ENCODE measurements at places on chromosomes 7 and 10.

GRCh38 chr10:68153473-68154210 lies 44.4 kb downstream of the MYPN start:
- DNase-seq: no peak

DNA sequence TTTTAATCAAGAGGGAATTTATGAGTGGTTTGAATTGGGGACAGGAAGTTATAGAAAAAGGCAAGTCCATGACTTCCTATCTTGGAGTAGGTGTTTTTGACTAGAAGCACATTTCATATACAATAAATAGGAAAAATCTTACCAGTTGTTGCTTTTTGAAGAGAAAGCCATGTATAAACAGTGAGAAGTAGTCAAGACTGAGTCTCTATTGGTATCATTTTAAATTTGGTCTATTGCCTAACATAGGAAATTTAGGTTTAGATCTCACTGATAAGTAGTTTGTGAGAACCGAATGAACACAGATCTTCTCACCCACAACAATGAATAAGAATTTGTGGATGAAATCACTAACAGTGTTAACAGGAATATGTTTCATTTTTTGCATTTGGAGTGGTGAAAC lies 387.2 kb downstream of the BBS9 start:
- no peak for DNase-seq

DNA sequence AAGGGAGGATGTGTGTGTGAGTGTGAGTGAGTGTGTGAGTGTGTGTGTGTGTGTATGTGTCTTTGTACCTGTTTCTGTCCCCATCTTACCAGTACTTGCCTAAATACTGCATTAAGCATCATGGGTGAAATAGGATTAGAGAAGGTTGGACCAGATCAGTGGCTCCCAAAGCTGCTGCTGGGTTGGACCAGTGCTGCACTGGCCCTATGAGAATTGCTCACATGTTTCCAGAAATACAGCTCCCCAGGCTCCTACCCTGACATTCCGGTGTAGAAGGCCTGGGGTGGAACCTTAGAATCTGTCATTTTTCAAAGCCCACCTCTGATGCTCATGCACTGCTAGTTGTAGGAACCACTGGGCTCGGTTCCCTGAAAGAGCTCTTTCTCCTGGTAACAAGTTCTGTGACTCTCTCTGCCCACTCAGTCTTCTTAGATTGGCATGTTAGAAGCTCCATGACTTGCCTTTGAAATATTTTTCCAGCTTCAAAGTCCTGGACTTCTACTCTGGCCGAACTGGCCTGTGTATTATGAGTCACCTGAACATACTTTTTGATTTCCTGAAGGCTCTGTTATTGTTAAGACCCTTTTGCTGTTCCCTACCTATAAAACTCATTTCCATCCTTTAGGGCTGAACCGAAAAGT lies 224.7 kb downstream of the CUX1 start:
- no peak for DNase-seq

GRCh38 chr7:80165177-80165576 lies 30.5 kb downstream of the GNAI1 start:
- no peak for DNase-seq

- DNase-seq: no peak
Measured at GRCh38 chr7:79459381-79459780, 5.9 kb upstream of the MAGI2 start.

DNA sequence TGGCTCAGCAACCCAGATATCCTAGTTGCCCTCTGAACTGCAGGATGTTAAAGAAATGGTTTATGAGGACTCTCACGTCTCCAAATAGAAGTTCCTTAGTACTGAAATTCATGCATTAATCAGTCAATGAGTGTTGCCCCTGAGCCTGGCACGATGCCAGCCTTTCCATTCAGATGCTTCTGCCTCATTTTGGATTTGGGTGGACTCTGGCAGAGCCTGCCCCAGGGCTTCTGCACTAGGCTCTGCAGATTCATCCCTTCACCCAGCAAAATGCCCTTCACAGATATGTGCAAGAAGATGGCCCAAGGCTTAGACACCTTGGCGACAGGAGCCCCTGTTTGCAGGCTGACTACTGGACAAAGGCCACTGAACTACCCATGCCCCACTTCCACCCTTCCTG lies 747.8 kb downstream of the GRID1 start:
- DNase-seq: no peak

Data from central memory CD8-positive, alpha-beta T cell (primary cell).